Activated naive CD8-positive, alpha-beta T cell treated with anti-CD3 and anti-CD28 coated beads, Interleukin-2, amount 50 U/mL, for 16 hours (primary cell): ENCODE measurements at places on chromosomes 13 and 19.

DNA sequence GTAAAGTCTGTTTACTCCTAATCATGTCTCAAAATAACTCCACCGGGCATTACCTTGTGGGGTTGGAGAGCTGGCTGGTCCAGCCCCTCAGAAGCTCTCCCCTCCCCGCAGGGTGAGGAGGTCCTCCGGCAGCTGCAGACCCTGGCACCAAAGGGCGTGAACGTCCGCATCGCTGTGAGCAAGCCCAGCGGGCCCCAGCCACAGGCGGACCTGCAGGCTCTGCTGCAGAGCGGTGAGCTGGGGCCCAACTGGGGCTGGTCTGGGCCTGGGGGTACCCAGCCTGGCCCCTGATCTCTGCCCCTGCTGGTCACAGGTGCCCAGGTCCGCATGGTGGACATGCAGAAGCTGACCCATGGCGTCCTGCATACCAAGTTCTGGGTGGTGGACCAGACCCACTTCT, 20.2 kb downstream of the HIPK4 start:
- no peak for DNase-seq

- no peak for DNase-seq
Measured at GRCh38 chr13:84784443-84785153, 902.3 kb upstream of the SLITRK1 start.

DNA sequence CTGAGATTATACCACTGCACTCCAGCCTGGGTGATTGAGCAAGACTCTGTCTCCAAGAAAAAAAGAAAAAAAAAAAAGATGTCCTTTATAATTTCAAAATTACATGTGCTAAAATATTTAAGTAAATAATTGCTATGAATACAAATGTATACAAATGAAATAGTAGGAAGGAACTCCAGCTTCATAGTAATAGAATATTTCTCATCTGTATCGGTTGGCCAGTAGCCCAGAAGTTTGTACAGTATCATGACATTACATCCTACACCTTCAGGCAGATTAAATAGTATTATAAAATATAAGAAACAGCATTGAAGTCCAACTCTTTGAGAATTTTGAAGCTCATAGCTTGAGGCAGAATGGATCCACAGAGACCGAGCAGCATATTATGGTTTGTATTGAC, 36.5 kb upstream of the CLDN10 start:
- DNase-seq = no peak

GRCh38 chr13:108777421-108778420, 148.3 kb downstream of the MYO16 start:
- no peak for DNase-seq

GRCh38 chr13:113157206-113157928, 1.1 kb upstream of the PROZ start:
- DNase-seq = no peak

- DNase-seq = no peak
Measured at GRCh38 chr19:29475469-29475868, 50.3 kb upstream of the VSTM2B start.
